HCT116 (cell line): ENCODE measurements at places on chromosomes 13 and 19.

GRCh38 chr13:76474966-76475365, 411.2 kb downstream of the KCTD12 start:
- H3K27me3 ChIP-seq: no peaks in the 10 kb centered on the region
- DNase-seq: no peak
- H3K27ac ChIP-seq: no peak overlapping the region

DNA sequence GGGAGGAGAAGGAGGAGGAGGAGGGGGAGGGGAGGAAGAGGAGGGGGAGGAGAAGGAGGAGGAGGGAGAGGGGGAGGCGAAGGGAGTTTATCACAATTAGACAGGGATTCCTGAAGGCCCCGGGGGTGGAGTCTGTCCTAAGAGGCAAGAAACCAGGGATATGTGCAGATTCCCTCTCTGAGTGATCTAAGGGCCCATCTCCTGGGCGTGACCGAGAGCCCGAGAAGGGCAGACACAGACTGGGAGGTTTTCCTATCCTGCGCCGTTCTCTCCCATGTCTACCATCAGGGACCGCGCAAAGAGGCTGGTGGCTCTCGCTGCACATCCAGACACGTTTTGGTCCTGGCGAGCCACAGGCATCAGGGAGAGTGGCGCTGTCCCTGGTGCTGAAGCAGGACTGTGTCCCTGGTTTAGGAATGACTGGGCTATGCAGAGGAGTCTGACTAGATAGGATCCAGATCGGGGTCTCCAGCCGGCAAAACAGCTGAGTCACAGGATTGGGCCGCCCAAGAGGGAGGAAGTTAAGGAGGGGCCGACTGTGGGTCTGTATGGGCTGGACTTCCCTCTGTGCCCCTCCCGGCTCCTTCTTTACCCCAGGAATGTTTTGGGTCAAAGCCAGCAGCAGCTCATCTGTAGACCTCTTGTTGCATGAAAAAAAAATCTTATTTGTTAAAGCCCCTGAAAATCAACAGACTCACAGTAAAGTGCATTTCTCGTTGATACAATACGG, 17.9 kb upstream of the ZNF175 start:
- H3K27ac ChIP-seq: no peak overlapping the region
- peaks cover 26% of the 10 kb centered on the region for H3K27me3 ChIP-seq
- peak; percentile 13 for DNase-seq
- H3K4me1 ChIP-seq: no peaks in the 10 kb centered on the region
- no peak overlapping the region for H3K4me3 ChIP-seq

DNA sequence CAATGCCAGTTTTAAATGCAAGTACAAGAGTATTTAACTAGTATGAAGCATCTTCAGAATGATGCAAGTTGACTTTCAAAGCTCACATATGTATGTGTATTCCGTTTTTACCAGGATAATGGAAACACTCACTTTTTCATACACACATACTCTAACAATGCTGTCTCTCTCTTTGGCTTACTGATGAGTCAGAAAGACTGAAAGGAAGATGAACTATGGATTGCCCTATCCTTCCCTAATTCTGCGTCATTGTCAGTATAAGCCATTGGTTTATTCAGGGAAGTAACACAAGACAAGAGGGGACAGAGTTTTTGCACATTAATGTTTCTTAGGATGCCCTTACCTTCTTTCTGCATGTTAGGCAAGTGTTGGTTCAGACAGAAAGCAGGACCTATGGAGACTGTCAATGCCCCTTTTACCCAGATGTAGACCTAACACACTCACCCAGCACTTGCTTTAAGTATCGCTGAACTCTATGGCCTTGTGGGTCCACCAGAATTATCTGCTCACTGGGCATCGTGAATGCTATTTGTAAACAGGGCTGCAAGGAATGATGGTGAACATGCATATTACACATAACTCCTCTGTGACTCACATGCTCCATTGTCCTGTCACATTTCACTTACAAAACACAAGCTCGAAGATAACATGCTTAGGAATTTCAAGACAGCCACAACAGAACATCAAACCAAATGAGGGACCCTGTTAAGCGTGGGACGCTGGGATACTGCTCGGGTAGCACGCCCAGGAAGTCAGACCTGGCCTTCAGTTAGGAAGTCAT, 10.0 kb upstream of the OXGR1 start:
- no peak for DNase-seq
- no peak overlapping the region for H3K27ac ChIP-seq
- peaks cover 17% of the 10 kb centered on the region for H3K4me1 ChIP-seq
- no peak overlapping the region for H3K4me3 ChIP-seq
- no peaks in the 10 kb centered on the region for H3K27me3 ChIP-seq
- H3K36me3 ChIP-seq: no peaks in the 10 kb centered on the region

- H3K27ac ChIP-seq: no peak overlapping the region
- no peaks in the 10 kb centered on the region for H3K36me3 ChIP-seq
- no peaks in the 10 kb centered on the region for H3K27me3 ChIP-seq
- no peak overlapping the region for H3K4me3 ChIP-seq
Measured at GRCh38 chr13:99218969-99219368, 18.3 kb downstream of the UBAC2 start.

- no peak for DNase-seq
- H3K27me3 ChIP-seq: no peaks in the 10 kb centered on the region
- peak overlapping the region; percentile 69 for H3K4me3 ChIP-seq
- peaks cover 9% of the 10 kb centered on the region for H3K36me3 ChIP-seq
Measured at GRCh38 chr19:18204394-18205199, 755 bp upstream of the RAB3A start.

DNA sequence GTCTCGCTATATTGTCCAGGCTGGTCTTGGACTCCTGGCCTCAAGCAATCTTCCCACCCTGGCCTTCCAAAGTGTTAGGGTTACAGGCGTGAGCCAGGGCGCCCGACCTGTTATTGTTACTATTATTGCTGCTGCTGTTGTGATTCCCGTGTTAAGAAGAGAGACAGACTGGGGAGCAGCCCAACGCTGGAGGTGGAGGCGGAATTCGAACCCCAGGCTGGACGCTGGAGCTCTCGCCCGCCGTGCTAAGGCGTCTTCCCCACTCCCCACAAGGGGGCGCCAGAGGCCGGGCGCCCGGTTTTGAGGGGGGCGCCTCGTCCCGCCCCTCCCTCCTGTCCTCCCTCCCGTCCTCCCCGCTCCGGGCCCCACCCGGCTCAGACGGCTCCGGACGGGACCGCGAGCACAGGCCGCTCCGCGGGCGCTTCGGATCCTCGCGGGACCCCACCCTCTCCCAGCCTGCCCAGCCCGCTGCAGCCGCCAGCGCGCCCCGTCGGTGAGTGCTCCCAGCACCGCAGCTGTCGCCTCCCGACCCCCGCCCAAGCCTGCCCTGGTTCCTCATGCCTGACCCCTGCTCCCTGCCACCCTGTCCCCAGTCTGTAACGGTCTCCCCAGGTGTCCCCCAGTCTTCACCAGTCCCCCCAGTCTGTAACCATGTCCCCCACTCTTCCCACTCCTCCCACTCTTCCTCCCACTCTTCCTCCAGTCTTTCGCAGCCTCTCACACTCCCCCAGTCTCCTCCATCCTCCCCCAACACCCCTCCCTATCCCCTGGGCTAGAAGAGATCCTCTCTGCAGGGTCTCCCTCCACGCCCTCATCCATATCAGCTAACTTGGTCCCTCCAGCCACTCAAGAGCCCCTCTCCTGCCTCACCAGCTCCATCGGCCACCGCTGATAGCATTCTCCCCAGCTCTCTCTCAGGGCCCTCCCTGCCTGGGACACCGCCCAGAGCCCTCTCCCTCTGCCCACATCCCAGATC, at the start of gene EHD2:
TSS of gene EHD2 (plus strand) at position 377 of the 976 bp plus-strand sequence. CDS start 3,191 bp downstream, outside the sequence.
- DNase-seq: no peak
- no peaks in the 10 kb centered on the region for H3K27me3 ChIP-seq
- 0 out of 2 replicates have a peak, but pooled peaks cover 12% of the 10 kb centered on the region for H3K36me3 ChIP-seq
- peak within 1 kb of the TSS; percentile 93 for H3K27ac ChIP-seq
- peak within 1 kb of the TSS; percentile 74 for H3K4me3 ChIP-seq

DNA sequence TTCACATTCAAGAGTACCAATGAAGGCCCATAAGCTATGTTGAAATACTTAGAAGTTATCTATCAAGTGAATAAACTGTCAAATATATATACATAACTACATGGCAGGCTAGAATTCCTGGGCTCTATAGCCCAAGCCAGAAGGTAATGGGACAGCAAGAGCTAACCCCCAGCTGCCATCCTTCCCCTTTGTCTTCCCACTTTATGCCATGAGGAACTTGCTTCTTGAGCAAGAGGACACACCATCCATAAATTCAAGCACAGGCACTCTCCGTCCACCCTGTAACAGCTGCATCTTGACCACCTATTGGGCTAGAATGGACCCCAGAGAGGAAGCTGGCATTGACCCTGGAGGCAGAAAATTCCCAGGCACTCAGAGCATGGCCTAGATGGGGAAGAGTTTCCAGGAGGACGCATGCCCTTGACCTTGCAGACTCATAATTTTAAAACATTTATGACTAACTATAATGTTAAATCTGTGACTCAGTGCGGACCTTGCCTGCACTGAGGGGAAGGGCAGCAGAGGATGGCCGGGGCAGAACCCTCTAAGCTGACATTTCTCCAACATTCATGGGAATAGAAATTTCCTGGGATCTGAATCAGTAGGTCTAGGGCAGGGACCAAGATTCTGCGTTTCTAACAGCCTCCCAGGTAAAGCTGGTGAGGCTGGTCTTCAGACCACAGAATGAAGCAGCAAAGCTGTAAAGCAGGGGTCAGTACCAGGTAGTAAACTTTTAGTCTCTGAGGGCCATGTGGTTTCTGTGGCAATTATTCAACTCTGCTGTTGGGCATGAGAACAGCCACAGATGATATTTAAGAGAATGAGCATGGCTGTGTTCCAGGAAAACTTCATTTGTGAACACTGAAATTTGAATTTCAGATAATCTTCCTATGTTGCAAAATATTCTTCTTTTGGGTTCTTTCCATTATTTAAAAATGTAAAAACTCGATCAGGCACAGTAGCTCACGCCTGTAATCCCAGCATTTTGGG, 71.4 kb upstream of the CLDN10 start:
- DNase-seq: no peak
- no peaks in the 10 kb centered on the region for H3K27me3 ChIP-seq
- no peaks in the 10 kb centered on the region for H3K36me3 ChIP-seq
- H3K4me1 ChIP-seq: peaks cover 5% of the 10 kb centered on the region; the same call in 1 of the 2 replicates

DNA sequence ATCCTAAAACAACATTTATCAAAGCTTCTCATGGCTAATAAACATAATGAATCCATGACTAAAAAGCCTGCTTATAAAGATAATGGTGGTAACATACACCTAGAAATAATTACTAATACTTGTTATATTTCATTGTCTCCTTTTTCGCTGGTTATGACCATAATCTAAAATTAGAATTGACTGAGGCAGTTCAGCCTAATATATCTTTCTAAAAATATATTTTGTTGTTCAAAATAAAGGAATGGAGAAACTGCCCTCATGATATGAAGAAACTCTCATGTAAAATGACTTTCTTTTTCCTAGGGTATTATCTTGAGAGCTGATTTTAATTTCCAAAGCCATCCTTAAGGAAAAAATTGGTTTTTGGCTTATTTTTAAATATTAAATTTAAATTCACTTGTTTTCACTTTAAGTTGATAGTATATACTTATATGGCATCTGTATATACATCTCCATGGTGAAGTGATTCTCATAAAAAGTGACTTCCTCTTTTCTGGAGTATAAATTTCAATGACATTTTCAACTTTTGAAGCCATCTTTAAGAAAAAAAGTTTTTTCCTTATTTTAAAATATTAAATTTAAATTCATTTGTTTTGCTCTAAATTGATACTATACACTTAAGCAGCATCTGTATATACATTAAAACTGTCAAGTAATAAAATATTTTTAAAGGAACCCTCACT, 204.6 kb downstream of the VWA8 start:
- H3K36me3 ChIP-seq: no peaks in the 10 kb centered on the region
- no peak overlapping the region for H3K4me3 ChIP-seq
- no peak overlapping the region for H3K27ac ChIP-seq
- H3K4me1 ChIP-seq: no peaks in the 10 kb centered on the region

DNA sequence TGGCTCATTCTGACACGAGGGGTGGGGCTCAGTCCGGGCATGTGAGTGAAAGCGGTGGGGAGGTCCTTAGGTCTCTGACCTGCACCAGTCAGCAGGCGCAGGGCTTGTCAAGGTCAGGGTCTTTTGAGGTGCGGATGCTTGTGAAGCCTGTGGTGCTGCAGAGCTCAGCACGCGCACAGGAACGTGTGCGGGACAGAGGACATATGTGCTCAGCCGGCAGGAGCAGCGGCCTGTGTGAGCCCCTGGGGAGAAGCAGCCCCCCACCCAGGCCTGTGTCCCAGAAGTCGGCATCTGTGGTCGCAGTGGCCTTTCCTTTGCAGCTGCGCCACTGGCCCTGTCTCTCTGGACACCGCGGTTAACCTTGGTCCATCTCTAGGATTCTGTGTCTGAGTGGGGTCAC, 30.9 kb downstream of the ATP4B start:
- H3K27ac ChIP-seq: no peak overlapping the region
- DNase-seq: no peak
- no peaks in the 10 kb centered on the region for H3K4me1 ChIP-seq
- no peak overlapping the region for H3K4me3 ChIP-seq

GRCh38 chr13:42977219-42977659, 14.8 kb downstream of the EPSTI1 start:
- no peak overlapping the region for H3K27ac ChIP-seq
- no peaks in the 10 kb centered on the region for H3K27me3 ChIP-seq
- peaks cover 3% of the 10 kb centered on the region; the same call in 1 of the 2 replicates for H3K4me1 ChIP-seq
- H3K36me3 ChIP-seq: no peaks in the 10 kb centered on the region
- DNase-seq: no peak

GRCh38 chr13:49246850-49247642, 679 bp upstream of the CDADC1 start:
- peaks cover 9% of the 10 kb centered on the region; the same call in 1 of the 2 replicates for H3K27me3 ChIP-seq
- DNase-seq: no peak
- peak overlapping the region; percentile 97 for H3K4me3 ChIP-seq
